ENCODE measurements at places on chromosomes 7 and 10.
A peak's percentile ranks its signal among the peaks of the same experiment; 100 is the strongest.

DNA sequence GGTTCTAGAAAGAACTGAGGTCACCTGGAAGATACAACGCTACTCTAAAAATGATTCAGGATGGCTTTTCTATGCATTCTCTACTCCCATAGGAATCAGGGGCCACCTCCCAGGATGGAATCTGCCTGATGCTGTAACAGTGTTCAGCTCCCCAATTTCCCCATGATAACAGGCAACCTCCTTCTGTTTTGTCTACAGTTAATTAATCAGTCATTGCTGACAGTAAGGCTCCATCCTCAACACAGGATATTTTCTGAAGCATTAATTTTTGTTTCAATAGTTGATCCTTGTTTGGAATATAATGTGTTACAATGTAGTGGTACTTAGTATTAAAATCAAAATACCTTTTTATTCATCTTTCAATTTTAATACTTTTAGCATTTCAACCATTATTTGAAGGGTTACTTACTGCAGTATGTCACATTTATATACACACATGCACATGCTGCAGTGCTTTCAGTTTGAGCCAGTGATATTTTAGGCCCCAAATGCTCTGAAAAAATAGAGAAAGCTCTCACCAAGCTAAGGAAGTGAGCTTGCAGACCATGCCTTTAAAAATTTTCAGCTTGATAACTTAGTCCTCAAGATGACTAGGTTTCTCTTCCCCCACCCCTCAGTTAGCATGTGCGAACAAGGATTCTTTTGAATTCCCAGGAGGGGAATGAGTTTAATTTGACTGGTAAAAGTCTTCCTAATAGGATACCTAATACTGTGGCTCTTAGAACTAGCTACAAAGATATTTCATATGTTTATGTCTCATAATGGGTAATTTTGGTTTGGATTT is 592 bp upstream of the PIK3CG start:
- DNase-seq: no peak

- no peak for DNase-seq
These were observed 28.3 kb downstream of the CDK13 start for GRCh38 chr7:39978230-39978934.

- no peak for DNase-seq
These were observed 277.1 kb upstream of the KLF6 start for GRCh38 chr10:4062072-4062471.

- DNase-seq: no peak
These were observed 22.0 kb downstream of the GIMAP6 start for GRCh38 chr7:150610233-150610632.

DNA sequence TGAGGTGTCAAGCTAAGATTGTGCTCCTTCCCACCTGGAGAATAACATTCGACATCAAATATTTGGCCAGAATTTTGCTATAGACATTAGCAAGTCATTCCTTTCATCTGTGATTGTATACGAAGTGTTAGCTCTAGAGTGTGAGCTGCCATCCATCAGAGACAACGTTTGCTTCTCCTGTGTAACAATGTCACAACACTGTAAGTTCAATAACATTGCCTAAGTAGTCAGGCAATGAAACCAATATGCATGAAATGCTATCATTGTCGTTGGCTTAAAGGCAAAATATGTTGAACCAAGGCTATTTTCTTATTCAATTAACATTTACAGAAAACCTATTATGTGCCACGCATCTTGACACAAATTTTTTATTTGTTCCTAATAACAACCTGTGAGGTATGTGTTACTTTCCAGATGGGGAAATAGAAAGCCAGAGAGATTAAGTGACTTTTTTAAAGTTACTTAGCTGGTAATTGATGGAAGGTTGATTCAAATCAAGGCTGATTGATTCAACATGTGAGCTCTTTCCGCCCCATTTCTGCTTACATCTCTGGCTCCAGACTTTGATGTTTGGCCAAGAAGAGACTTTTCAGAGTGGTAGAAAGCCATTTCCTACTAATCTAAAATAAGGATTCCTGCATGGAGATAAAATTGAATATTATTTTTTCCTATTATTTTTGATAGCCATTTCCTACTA is 32.0 kb downstream of the BET1 start:
- no peak for DNase-seq

- DNase-seq: no peak
These were observed 197.5 kb downstream of the PTN start for GRCh38 chr7:137146012-137146455.

- DNase-seq: no peak
These were observed 2.9 kb downstream of the POLM start for GRCh38 chr7:44079331-44080021.

GRCh38 chr7:71770269-71770907 is 638.4 kb downstream of the GALNT17 start:
- DNase-seq: no peak

- no peak for DNase-seq
These were observed 147.4 kb downstream of the TEX36 start for GRCh38 chr10:125535559-125535958.

DNA sequence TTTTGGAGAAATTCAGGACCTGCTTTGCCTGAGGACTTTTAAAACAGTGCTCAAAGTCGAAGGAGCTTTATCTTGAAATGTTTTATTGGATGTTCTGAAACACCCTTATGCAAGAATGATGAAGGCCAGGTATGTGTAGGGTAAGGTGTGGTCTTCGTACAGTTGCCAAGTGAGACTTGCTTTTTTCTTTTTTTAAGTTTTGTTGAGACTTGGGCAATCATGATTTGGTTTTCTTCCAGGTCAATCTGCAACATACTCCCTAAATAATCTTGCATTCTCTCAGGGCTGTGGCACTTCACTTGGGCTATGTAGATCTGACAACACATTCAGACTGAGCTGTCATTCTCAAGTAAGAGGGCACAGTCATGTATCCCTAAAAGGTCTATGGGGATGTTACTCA is 75.0 kb downstream of the GATA3 start:
- no peak for DNase-seq

DNA sequence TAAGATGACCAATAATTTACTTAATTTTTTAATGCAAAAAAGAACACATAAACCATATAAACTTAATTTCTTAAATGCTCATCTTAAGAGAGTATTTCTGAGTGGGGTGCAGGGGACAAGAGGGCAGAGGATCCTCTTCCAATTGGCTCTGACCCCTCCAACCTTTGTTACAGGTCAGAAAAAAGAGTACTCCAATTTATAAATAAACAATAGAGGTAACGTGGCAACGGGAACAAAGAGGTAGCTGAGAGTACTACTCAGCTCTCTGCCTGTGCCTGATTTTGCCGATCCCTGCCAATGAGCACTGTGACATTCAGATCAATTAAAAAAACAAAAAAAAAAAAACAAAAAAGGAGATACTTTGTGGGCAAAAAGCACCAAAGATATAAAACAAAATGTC is 307.9 kb downstream of the PARD3 start:
- peak; percentile 37 for DNase-seq

DNA sequence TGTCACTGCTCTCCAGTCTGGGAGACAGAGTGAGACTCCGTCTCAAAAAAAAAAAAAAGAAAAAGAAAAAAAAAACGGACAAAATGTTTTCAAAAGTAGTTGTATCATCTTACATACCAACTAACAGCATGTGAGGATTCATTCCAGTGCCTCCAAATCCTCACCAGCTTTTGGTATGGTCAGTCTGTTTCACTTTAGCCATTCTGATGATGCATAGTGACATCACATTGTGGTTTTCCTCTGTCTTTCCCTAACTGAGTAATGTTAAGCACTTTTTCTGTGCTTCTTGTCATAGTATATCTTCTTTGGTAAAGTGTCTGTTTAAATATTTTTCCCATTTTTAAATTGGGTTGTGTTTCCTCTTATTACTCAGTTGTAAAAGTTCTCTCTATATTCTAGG is 251.4 kb upstream of the CTBP2 start:
- DNase-seq: no peak

GRCh38 chr10:84329196-84329611 is 815 bp downstream of the CCSER2 start:
- DNase-seq: peak; percentile 52

Measured in NCI-H510A treated with DMSO at 0.1 percent for 48 hours (cell line).